Stimulated activated CD4-positive, alpha-beta T cell treated with anti-CD3 and anti-CD28 coated beads, Interleukin-4, amount 100 ng/mL, for 4 hours (primary cell): ENCODE measurements at places on chromosomes 2 and 18.

DNA sequence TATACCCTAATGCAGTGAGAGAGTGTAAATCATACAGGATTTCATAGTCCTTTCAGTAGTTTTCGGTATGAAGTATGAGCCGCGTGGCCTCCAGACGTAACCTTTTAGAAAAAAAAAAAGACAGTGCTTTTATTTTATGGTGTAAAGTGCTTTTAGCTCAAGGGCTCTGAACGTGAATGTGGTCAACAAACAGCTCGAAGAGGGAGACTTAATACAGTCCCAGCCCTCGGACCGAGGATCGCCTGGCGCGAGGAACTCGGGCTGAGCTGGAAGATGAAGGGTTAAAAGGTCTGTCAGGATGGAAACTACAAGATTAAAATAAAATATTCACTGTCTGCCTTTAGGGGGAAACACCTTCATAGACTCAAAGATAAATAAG lies 4.0 kb upstream of the BCL11A start:
- no peak for DNase-seq

GRCh38 chr2:219574484-219575311 lies 2.6 kb downstream of the INHA start:
- DNase-seq: no peak

DNA sequence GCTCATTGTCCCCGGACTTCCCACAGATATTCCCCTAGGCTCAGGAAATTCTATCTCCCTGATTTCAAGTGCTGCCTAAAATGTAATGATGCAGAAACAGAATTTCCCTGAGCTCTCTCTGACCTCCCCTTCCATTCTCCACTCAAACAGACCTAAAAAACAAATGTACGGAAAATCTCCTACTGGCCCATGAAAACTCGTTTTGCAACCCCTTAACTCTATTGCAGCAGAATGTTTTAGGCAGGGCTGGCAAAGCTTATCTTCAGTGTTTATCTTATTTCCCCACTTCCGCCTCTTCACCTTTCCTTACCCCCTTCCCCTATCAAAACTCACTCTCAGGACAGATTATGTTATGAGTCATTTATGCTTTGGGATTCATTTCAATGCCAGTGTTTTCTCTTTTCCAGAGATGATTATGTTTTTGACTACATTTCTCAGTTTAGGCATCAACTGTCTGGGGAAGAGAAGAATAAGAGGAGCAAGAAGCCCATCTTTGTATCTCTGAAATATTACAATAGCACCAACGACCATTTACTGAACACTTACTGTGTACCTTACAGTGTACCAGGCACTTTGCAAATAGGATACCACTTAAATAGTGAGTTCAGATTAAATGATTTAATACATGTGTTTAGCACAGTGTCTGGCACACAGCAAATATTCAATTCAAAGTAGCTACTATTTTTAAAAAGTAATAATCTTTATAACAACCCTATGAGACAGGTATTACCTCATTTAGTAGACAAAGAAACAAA lies 53.9 kb upstream of the STPG4 start:
- no peak for DNase-seq

DNA sequence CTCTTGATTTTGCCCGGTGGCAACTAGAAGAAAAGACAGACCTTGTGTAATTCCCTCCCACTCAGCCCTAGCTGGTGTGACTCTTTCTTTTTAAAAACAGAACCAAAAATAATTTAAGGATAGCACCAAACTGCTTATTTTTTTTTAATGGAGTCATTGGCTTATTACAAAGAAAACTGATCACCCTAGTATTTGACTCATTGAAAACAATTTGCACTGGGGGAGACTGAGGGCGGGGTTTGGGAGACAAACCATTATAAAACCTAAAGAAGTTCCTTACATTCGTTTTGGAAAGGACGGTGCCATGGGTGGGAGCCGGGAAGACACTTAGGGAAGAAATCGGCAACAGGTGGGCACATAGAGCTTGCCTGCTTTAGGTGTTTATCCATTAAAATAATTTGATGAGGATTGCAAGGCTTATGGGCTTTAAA lies 2.5 kb downstream of the PAX3 start:
- no peak for DNase-seq

GRCh38 chr2:205053827-205054410 lies 508.6 kb downstream of the PARD3B start:
- DNase-seq: no peak
